ENCODE measurements at places on chromosomes 3 and 15.

- no peak for DNase-seq
Measured at GRCh38 chr15:78923480-78924360, 21.1 kb downstream of the CTSH start.

DNA sequence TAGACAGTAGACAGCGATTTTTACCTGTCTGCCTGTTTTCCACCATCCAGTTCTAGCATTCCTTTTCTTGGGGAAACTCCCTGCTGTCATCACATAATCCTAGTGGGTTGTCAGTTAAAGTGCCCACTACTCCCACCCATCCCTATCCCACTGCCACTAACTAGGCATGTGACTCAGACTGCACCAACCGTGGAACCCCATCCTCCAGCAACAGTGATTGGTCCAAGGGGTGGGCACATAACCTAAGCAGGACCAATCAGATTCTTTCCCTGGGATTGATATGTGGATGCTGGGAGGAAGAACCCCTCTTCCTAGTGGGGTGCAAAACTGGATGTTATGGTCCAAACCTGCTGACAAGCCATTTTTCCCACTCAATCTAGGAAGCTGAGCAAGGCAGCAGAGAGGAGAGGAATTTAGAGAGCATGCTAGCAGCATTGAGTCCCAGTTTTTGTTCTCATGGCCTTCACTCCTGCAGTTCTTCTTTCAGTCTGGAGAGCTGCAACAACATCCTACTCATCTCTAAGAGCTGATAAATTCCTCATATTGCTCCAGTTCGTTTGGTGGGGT lies 3.9 kb upstream of the INSYN1 start:
- DNase-seq, result no peak

GRCh38 chr3:96300743-96301142 lies 513.7 kb upstream of the EPHA6 start:
- no peak for DNase-seq

- peak; percentile 23 for DNase-seq
Measured at GRCh38 chr15:93467337-93467736, 378.3 kb upstream of the RGMA start.

GRCh38 chr3:138854940-138855339 lies 20.2 kb upstream of the PIK3CB start:
- DNase-seq, result no peak

GRCh38 chr15:99441871-99442251 lies 123.9 kb upstream of the MEF2A start:
- DNase-seq, result no peak

GRCh38 chr3:114363554-114364202 lies 69.8 kb downstream of the TIGIT start:
- DNase-seq, result no peak

DNA sequence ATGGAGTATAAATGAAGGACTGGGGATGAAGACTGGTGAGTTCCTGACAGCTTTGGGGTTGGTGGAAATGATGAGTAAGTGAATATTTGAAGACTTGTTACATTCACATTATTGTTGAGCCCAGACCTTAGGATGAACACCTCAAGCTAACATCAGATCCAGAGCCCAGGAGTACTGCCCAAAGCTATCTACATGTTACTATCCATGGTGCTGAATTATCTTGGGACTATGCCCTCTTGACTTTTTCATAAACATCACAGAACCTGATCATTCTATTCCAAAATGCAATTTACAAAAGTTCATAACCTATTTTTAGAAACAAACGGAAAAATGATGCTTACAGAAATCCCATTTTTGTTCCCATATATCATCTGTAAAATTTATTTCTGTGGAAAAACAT lies 613.3 kb downstream of the TUSC7 start:
- no peak for DNase-seq

All from NCI-H187 (cell line).